ENCODE measurements at places on chromosomes 5 and 9.
A peak's percentile ranks its signal among the peaks of the same experiment; 100 is the strongest.

- DNase-seq: no peak
Observed at GRCh38 chr5:78755822-78756429, 107.4 kb upstream of the LHFPL2 start.

DNA sequence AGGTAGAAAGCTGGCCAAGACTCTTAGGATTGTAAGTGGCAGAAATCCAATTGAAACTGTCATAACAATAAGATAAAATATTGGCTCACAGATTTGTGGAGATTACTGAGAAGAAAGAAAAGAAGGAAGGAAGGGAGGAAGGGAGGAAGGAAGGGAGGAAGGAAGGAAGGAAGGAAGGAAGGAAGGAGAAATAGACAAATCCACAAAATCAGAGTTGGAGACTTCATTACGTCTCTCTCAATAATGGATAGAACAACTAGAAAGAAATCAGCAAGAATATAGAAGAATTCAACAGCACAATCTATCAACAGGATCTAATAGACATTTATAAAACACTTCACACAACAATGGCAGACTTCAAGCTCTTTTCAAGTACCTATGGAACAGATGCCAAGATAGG is 17.9 kb upstream of the PAM start:
- DNase-seq: no peak

DNA sequence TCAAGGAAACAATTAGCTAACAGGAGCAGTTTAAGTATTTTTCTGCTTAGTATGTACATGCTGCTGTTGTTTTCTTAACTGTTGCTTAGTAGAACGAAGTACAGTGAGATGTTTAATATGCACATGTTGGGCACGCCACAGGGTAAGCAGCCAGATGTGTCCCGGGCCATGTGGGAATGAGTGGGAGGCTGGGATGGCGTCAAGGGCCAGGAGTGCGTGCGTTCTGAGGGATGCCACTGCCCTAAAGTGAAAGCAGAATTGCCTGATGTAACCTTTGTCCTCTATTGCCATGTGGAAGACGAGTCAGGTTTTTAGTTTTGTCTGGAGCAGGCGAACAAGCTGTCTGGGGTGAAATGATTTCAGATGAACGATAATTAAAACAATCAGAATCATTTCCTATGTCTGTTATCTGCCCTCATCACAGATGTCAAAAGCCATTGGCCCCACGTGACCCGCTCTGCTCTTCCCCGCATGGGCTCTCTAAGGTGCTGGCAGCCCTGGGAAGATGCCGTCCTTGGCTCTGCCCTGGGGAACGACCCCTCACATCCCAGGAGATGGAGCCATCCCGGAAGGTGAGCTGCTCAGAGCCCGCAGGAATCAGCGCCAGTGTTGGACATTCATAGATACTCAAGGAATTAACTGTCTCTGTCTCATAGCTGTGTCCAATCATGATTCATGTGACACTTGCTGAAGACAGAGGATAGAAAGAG is 356.6 kb upstream of the IRX4 start:
- no peak for DNase-seq

GRCh38 chr9:33818167-33818846 is 1.3 kb downstream of the UBE2R2 start:
- DNase-seq: peak; percentile 25

- no peak for DNase-seq
Observed at GRCh38 chr5:51273021-51273420, 110.2 kb upstream of the ISL1 start.

- no peak for DNase-seq
Observed at GRCh38 chr9:73565833-73566465, 414.3 kb downstream of the ANXA1 start.

DNA sequence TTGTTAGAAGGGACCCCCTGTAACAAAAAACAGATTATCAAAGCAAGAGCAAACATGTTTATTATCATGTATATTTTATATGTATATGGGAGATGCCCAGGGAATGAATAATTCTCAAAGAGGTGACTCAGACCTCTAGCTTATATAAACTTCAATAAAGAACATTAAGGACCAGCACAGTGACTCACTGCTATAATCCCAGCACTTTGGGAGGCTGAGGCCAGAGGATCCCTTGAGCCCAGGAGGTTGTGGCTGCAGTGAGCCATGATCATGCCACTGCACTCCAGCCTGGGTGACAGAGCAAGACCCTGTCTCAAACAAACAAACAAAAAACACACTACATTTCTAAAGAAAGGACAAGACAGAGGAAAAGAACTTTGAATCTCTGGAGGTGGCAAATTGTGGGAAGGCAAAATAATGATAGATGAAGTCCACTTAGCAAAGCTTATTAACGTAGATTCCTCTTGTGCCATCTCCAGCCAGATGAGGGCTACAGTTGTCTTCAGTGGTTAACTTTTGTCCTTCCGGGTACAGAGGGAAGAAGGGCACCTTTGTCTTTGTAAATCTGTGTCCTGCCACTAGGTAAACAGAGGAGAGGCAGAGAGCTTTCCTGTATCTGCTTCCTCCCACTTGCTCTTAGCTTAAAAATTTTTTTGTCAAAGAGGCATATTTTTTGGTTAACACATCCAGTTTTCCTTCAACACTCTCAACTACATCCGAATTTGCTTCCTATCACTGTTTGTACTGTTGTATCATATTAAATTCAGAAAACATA is 7.5 kb upstream of the RFK start:
- DNase-seq: no peak

GRCh38 chr5:140007311-140007710 is 35.8 kb downstream of the NRG2 start:
- no peak for DNase-seq

GRCh38 chr5:1709171-1709803 is 90.3 kb downstream of the MRPL36 start:
- DNase-seq: no peak

GRCh38 chr9:98897745-98898144 is 46.0 kb upstream of the COL15A1 start:
- DNase-seq: no peak

DNA sequence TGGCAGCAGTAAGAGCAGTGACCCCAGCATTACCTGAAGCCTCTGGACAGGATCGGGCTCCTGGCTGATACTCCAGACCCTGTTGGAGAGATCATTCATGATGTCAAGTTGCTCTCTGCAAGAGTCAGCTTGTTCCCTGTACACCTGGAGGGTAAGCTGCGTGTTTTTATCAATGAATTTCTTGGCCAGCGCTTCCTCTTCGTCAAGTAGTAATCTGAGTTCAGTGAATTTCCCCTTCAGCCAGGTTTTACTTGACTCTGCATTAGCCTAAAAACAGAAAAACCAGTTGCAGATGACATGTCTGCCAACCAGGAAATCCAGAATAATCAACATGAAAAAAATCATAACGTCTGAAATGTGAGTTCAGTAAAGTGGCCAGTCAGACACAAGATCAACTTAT is 19.1 kb downstream of the TRIM14 start:
- DNase-seq: peak; percentile 51

- DNase-seq: peak; percentile 76
Observed at GRCh38 chr5:95718203-95718602, 12.9 kb upstream of the RHOBTB3 start.

DNA sequence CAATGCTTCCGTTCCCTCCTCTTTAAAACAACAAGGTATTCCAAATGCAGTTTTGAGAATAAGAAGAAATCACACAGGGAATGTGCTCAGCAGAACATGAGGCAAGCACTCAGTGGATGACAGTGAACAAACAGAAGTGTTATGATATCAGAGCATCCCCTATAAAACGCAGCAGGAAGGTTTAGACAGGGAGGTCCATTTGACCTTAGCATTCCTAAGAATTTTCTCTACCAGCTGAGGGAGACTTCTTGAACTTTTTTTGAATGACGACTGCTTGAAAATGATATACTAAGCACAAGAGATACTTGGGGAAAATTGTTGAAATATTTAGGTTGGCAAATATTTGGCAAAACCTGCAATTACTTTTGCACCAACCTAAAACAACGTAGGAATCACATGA is 3.9 kb downstream of the AMACR start:
- no peak for DNase-seq

DNA sequence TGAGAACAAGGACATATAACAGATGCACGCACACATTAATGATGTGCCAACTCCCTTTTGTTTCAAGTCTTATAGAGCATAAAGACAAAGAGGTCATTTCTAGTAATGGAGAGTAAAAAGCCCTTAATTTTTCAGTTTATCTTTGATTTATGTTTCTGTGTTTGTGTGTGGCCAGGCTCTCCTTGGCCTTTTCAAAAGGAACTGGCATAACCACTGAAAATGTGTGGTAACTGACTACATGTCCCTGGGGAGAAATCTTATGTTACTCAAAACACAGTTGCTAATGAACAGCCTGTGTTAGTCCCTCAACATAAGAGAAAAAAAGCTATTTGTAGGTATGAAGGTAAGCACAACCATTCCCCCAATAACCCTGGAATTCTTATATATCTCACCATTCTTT is 47.6 kb upstream of the SHOC1 start:
- no peak for DNase-seq

DNA sequence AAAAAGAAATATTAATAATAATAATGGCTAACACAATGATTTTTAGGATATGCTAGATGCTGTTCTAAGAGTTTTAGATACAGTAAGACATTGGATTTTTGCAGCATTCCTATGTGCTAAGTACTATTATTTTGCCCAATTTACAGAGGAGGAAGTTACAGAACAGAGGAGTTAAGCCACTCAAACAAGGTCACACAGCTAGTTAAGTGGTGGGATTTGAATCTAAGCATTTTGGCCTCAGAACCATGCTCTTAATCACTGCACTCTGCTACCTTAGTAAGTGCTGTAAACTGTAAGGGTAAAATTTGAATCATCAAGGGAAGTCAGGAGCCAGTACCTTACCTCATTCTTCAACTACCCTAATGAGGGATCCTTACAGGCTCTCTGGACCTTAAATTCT is 25.4 kb downstream of the RPS23 start:
- no peak for DNase-seq

- no peak for DNase-seq
Observed at GRCh38 chr5:155591273-155591672, 577.7 kb downstream of the KIF4B start.

- no peak for DNase-seq
Observed at GRCh38 chr5:1564182-1564748, 40.5 kb upstream of the LPCAT1 start.

DNA sequence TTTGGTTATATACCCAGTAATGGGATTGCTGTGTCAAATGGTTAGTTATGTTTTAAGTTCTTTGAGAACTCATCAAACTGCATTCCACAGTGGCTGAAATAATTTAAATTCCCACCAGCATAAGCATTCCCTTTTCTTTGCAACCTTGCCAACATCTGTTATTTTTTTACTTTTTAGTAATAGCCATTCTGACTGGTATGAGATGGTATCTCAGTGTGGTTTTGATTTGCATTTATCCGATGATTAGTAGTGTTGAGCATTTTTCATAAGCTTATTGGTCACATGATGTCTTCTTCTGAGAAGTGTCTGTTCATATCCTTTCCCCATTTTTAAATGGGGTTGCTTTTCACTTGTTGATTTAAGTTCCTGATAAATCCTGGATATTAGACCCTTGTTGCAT is 435.7 kb upstream of the RIOK2 start:
- DNase-seq: no peak

GRCh38 chr9:96484521-96484931 is 34.6 kb downstream of the HABP4 start:
- peak; percentile 79 for DNase-seq

DNA sequence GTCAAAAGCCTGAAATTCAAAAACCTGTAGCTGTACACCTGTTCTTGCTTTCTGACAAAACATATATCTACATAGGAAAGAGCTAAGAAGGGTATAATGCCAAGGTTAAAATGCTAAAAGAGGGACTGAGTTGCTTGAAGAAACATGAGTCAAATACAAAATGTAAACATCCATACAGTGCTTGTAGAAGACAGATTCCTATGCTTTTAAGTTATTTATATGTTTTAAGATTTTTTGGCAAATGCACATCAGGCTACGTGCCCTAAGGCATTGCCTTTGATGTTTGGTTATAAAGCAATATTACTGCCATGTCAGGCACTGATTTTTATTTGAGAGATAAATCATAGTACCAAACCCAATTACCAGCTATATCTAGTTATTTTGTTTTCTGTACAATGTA is 269.0 kb downstream of the EDIL3 start:
- DNase-seq: no peak

DNA sequence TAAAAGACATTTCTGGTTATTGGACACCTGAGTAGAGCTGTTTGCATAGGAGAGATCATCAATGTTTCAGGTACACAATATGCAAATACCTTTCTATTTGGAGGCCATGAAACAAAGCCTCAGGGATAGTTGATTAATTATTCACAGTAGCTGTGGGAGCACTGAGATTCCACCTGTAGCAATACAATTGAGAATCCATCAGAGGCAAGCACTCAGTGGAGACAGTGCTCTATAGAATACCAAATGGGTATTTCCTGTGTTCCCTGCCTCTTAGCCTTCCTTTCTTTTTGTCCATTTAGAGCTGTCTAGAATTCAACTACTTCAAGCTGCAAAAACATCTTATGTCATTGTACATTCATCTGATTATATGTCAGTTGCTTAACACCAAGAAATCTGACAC is 1754.0 kb upstream of the ACO1 start:
- DNase-seq: no peak

DNA sequence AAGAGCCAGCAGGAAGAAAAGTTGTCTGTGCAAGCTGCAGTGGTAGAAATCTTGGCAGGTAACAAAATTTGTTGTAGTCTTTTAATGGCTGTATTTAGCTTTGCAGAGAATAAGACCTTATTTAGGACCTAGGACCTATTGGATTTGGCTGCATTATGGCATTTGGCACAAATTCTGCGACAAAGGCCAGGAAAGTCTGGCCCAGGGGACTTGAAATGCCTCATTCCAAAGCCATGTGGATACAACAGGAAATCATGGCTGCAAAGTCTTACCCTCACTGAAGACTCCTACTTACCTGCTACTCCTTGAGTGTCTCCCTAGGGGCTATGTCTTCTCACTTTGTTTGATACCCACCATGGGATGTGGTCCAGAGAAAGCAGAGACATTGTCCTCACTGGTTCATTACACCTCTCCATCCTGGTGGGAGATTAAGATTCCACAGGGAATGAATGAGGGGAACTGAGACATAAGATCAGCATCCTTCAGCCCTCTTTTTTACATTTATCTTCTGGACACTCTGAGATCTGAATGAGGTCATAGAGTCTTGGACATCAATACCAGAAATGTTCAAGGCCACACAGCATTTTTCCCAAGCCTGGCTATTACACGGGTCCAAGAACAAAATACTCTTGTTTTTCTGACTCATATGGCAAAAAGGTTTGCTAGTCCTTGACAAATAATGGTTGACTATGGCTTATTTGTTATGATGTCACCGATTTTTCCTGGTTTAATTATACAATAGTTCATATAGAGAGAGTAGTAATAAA is 119.4 kb downstream of the PDE8B start:
- no peak for DNase-seq

DNA sequence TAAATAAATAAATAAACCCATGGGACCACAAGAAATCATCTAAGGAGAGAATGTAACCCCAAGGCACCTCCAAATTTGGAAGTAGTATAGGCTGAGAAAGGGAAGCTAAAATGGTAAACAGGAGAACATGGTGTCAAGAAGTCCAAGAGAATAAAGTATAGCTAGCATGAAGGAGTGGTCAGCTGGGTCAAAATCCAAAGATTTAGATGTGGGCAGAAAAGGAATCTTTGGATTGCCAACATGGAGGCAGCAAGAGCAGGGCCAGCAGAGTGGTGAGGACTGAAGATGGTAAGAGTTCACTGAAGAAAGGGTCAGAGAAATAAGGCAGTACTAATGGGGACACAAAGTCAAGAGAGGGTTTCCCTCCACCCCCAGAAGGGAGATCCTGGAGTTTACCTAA is 53.0 kb downstream of the TSSK1B start:
- no peak for DNase-seq

Data from activated CD4-positive, alpha-beta T cell treated with anti-CD3 and anti-CD28 coated beads, Interleukin-10, Interleukin-2, amounts not matched to agents 100 ng/mL and 50 ng/mL, durations not matched to agents 16 hours and 8 hours (primary cell).